Mucosa of descending colon (tissue), 3 donors: ENCODE measurements at places on chromosomes 6 and 20.

DNA sequence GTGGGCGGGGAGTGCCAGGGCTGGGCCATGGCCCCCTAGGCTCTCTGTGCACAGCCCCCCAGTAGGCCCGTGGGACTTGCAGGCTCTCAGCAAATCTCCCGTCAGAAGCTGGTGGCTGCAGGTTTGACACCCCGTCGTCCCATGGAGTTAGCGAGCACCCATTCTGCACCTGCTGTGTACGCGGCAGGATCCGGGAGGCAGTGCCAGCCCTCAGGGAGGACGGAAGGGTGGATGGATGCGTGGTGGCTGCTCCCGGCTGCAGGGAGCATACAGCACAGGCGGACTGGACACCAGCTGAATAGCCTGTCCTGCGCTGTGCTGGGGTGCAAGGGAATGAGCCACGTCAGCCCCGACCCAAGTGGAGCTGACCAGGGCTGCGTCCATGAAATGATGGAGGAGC lies 32.4 kb upstream of the CHRNA4 start:
- DNase-seq, result no peak

DNA sequence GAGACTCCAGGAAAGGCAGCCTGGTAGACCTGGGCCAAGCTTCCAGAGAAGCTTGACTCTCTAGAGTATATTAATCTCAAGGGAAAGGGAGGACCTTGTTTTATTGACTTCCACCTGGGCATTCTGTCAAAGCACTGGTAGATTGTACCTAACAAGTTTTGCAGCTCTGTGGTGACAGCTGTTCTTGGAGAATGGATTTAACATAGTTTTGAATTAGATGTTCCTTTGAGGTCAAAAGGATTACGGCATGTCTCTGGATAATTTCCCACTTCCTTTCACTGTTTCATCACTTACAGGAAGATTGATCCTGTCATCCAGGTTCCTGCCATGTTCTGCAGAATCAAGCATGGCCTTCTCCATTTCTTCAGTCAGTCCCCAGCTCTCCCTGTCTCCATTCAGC lies 246.0 kb downstream of the PHACTR1 start:
- no peak for DNase-seq

GRCh38 chr20:25239387-25240370 lies 8.2 kb upstream of the PYGB start:
- DNase-seq, result no peak

DNA sequence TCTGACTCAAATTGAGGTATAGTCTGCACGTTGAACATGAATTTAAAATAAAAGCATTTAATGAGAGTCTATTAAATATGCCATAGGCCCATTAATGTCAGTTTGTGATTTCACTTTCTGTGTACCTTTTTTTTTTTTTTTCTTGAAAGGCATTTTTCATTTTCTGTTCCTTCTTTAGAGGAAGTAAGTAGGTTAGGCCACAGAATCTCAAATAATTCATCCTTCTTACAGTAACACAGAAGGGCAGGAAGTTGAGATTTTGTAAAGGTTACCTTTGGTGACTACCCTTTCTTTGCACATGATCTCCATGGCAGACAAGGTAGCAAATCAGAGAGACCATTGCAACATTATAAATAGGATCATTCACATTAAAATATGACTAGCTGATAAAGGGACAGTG lies 9.6 kb downstream of the L3MBTL3 start:
- no peak for DNase-seq

DNA sequence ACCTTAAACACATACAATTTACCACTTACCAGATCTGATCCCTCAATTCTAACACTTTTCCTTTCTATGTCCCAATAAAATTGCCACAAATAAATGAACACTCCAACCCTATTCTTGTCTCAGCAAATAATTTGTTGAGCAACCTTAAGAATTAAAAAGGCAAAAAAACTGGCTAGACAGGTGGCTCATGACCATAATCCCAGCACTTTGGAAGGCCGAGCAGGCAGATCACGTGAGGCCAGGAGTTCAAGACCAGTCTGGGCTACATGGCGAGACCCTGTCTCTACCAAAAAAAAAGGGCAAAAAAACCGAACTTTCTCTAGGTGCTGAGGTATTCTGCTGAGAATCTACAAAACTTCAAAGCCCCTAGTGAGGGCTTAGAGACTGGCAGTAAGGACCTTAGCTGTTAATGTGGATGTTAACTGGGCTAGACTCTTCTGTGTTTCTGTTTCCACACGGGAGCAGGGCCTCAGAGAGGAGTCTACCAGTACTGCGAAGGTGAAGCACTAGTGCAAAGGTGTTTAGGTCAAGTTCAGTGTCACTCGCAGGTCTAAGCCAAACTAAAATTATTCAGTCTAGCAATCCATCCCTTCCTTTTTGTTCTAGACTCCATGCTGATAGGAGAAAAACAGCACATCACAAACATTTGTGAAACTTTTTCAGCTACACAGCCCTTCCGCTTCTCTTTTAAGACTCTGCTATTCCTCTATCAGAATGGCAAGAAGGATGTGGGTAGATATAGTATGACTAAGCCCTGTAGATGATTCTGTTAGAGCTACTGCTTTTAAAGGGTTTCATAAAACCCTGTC lies 2.6 kb downstream of the FASTKD5 start:
- DNase-seq, result no peak

- no peak for DNase-seq
Measured at GRCh38 chr6:90219209-90219985, 77.2 kb downstream of the BACH2 start.

GRCh38 chr6:106381223-106381622 lies 20.7 kb downstream of the CRYBG1 start:
- DNase-seq, result no peak

GRCh38 chr6:41640426-41640825 lies 2.2 kb downstream of the MDFI start:
- no peak for DNase-seq
